CD4-positive, alpha-beta T cell treated with Interleukin-12 subunit alpha and Interleukin-12 subunit beta, for 1 hour (primary cell): ENCODE measurements at places on chromosomes 16 and 17.
A peak's percentile ranks its signal among the peaks of the same experiment; 100 is the strongest.

DNA sequence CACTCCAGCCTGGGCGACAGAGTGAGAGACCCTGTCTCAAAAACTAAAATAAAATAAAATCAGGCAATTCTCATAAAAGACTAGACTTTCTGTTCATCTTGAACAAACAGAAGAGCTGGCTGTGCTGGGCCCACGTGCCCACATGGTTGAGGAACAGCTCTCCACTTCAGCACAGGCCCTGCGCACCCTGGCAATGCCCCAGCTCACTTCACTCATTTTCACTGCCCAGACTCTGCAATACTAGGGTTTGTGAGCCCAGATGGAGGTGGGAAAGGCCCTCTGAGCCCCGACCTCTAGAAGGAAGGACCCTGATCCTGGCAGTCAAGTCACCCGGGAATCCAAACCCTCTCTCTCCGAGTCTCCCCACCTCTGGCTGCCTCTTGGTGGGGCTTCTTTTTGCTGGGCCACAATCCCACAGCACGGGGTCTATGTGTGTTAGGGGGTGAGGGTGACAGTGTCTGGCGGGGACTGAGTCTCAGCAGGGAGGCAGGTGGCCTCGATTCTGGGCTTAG, 14.8 kb downstream of the MYLK3 start:
- DNase-seq = no peak

DNA sequence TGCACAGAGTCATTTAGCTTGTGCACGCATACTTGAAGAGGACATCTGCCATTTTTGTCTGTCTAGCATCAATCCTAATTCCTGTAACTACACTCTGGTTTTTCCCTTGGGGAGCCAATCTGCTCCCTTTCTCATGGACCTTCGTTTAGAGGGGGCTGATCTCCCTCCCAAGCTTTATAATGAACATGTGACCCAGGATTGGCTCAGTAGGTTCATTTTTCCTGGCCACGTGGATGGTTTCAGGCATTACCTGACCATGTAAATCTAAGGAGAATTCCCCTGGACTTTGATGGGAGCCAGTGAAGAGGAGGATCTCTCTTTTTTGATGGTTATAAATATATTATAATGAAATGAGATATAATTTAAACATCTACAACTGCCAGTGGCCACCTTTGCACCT, 56.8 kb upstream of the HS3ST2 start:
- DNase-seq = no peak

DNA sequence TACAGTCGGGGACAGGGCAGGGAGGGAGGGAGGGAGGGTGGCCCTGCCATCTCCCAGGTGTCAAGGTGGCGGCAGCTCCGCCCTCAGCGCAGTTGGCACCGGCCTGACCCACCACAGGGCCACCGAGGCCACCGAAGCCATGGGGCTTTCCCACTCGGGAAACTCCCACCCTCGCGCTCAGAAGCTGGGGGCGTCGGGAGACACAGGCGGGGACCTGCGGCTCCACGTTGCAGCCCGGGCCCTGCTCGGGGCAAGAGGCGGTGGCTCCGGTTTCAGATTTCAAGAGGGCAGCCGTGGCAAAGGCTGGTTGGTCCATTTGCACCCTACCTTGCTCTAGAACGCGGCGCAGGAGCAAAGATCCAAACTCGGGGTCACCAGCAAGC, 544 bp downstream of the CYB561 start:
- peak; percentile 87 for DNase-seq

- peak; percentile 98 for DNase-seq
Measured at GRCh38 chr16:31073970-31074813, at the start of the genes ZNF646 and ZNF668. TSS of gene ZNF646 (plus strand) at chr16:31074422. CDS start at chr16:31076325, 1,903 bp downstream. TSS of gene ZNF668 (minus strand) at chr16:31074240. CDS start at chr16:31064459, 9,781 bp downstream.

DNA sequence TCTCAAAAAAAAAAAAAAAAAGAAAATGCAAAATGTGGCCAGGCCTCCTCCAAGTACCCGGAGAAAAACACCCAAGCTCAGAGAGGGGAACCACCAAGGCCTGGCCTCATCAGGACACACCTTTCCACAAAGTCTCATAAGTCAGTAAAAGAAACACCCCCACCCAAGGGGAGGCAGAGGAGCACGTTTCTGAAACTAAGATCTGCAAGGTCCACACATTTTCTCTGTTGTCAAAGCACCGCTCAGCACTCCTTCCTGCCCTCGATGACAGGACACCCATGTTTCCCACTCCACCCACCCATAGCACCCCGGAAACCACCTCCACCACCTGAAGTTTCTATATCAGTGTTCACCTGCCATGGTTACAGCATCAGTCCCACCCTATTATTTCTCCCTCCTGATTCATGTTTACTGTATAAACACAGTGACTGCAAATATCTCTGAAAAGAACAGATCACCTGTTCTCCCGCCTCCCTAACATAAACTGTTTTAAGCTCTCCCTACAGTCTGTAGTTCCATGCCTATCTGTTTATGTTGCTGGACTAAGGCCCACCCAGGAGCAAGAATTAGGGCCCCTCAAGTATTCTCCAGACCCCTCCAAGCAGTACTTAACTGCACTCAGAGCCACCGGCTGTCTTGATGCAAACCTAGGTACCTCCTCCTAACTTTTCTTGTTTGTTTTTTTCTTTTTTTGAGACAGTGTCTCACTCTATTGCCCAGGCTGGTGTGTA, 2.0 kb downstream of the CORO7 start:
- peak; percentile 92 for DNase-seq

- no peak for DNase-seq
Measured at GRCh38 chr17:64411999-64412771, 21.5 kb upstream of the PECAM1 start.

- no peak for DNase-seq
Measured at GRCh38 chr17:17722081-17722905, 41.0 kb downstream of the RAI1 start.

DNA sequence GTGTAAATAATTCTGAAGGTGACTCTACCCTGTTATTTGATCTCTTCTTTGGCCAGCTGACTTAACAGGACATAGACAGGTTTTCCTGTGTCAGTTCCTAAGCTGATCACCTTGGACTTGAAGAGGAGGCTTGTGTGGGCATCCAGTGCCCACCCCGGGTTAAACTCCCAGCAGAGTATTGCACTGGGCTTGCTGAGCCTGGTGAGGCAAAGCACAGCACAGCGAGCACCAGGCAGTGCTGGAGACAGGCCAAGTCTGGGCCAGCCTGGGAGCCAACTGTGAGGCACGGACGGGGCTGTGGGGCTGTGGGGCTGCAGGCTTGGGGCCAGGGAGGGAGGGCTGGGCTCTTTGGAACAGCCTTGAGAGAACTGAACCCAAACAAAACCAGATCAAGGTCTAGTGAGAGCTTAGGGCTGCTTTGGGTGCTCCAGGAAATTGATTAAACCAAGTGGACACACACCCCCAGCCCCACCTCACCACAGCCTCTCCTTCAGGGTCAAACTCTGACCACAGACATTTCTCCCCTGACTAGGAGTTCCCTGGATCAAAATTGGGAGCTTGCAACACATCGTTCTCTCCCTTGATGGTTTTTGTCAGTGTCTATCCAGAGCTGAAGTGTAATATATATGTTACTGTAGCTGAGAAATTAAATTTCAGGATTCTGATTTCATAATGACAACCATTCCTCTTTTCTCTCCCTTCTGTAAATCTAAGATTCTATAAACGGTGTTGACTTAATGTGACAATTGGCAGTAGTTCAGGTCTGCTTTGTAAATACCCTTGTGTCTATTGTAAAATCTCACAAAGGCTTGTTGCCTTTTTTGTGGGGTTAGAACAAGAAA, 5.1 kb downstream of the STH start:
- no peak for DNase-seq

DNA sequence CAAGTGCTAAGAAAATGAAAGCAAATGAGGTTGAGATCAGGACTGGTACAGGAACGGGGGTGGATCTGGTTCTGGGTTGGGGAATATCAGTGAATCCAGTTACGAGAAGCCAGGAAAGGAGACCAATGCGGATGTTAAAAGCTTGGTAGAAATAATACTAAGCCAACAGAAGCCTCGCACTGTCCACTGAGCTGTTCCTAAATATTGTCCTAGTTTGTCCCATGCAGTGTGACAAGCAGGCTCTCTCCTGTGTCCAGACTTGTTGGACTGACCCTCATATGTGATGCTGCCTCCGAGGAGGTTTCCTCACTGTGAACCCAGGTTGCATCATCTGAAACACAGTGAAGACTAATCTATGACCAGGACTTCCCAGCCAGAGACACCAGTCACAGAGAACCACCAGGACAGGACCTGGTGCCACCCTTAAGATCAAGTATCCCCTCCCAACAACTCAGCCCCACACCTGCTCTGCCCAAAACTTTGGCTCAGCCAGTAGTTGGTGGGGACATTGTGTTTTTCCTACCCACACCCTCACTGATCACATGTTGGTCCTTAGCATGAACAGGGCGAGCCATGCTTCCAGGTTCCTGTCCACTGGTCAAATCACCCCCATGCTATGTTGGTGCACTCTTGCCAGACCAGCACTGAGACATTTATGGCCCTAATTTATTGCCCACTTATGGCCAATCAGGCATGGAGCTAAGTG, 32.7 kb upstream of the SCNN1B start:
- no peak for DNase-seq

GRCh38 chr17:77679589-77679988, 278.9 kb upstream of the TNRC6C start:
- no peak for DNase-seq
